ENCODE measurements at places on chromosomes 13 and 19.

GRCh38 chr13:32432856-32433255 is 4.9 kb upstream of the N4BP2L1 start:
- DNase-seq = no peak

DNA sequence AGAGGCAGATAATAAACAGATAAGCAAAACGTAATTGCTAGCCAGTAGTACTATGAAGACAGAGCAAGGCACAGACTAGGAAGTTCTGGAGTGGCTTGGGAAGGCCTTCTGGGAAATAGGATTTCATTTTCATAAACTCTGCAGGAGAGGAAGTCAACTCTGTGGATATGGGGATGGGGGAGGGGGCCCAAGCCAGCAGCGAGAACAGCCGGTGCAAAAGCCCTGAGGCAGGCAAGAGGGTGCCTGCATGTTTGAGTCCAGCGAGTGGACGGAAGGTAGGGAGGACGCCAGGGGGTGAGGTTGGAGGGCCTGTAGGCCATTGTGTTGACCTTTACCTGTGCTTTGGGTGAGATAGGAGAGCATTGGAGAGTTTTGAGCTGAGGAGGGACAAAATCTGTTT is 9.0 kb upstream of the ASF1B start:
- no peak for DNase-seq

GRCh38 chr13:36030670-36031331 is 100.4 kb downstream of the DCLK1 start:
- no peak for DNase-seq

- DNase-seq = no peak
These were observed 17.7 kb downstream of the MIER2 start for GRCh38 chr19:326871-327270.

DNA sequence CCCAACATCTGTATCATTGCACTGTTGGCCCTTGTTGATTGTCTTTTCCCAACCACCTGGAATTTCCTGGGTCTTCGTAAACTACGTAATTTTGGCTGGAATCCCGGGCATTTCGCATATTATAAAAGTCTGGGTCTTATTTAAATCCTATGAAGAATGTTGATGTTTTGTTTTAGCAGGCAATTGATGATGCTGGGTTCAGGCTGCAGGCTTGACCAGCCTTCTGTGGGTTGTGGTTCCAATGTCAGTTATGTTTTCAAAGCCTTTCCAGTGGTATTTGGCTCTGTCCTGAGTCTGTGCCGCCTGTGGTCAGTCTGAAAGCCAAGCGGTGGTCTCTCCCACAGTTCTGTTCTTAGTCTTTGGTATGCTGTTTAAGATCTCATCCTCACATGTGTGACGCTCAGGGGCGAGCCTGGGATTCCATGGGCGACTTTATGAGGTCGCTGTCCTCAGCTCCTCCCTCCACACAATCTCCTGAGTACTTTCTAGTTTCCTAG is 12.4 kb downstream of the SLC35E1 start:
- no peak for DNase-seq

- no peak for DNase-seq
These were observed 665.7 kb upstream of the SLC10A2 start for GRCh38 chr13:103731959-103732358.

GRCh38 chr13:60716313-60716712 is 319.3 kb downstream of the TDRD3 start:
- no peak for DNase-seq

GRCh38 chr13:91771229-91771628 is 372.8 kb downstream of the GPC5 start:
- DNase-seq = no peak

DNA sequence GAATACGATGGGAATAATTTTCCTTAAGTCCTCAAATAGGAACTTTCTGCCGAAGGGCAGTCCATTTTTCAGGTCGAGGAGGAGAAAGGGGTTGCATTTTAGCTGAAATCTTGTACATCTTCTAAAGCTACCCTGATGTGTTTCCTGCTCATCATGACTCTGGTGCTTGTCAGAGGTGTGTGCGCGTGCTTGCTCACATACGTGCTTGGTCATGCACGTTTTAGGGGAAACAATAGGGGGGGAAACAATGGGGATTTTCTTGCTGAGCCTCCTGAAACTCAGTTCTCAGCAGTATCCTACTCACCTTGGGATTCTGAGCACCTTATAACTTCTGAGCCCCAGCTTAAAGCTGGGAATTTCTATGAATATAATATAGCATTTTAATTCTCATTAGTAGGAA is 44.7 kb downstream of the TM9SF2 start:
- no peak for DNase-seq

DNA sequence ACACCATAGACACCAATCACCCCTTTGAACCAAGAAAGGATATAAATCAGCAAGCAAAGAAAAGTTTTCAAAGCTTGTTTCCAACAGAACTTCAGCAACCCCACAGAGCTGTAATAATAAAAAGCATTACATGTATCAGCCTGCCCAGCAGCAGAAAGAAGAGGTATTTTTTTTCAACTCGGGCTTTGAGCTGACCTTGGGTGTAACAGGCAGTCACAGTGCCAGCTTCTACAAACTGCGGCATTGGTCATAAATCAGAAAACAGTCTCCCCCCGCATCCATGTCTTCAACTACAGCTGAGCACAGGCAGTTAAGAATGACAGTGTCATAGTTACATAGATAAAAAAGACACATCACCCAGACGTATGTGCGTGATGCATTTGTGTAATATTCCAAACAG is 671.0 kb upstream of the SLITRK1 start:
- no peak for DNase-seq

DNA sequence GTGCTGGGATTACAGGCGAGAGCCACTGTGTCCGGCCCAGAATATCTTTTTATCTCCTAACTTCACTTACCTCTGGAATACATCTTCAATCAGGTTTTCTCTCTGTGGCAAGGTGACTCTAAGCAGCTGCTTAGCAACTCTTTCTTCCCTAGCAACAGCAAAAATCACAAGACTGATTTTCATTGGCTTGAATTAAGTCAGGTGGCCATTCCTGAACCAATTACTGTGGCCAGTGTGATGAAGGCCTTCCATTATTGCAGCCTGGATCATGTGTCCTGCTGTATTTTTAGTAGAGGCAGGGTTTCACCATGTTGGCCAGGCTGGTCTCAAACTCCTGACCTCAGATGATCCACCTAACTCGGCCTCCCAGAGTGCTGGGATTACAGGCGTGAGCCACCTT is 9.0 kb upstream of the LTBP4 start:
- DNase-seq = no peak

DNA sequence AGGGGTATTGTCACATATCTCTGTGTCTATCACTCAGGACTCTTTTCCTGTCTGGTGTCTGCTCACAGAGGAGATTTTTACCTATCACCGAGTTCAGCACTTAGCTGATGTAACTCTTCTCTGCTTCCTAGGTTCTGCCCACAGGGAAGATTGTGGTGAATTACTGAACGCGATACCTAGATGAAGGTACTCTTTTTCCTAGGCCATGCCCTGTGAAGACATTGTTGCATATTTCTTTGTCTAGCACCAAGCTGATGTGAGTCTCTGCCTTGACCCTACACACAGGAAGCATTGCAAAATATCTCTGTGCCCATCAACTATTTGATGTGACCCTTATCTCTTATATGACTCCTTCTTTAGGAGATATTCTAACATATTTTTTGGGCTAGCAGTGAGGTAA is 72.1 kb upstream of the ZNF43 start:
- DNase-seq = no peak

- no peak for DNase-seq
These were observed 20.7 kb downstream of the SH3GL1 start for GRCh38 chr19:4379383-4380253.

- DNase-seq = no peak
These were observed 66.4 kb downstream of the DCT start for GRCh38 chr13:94412870-94413597.

DNA sequence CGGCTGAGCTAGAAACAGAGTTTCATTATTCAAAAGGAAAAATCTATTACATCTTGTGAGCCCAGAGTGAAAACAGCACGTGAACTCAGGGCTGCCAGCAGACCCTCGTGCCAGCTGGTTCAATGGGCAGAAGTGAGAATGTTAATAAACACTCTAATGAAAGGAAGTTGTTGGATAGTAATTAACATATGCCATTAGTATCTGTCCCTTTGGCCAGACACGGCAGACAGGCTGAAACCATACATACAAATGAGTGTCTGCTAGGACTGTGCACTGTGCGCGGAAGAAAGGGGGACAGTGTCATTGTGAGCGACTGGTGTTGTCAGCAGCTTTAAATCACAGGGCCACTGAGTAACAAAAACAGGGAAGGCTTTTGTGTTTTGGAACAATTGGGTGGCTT is 121.9 kb upstream of the TSC22D1 start:
- no peak for DNase-seq

DNA sequence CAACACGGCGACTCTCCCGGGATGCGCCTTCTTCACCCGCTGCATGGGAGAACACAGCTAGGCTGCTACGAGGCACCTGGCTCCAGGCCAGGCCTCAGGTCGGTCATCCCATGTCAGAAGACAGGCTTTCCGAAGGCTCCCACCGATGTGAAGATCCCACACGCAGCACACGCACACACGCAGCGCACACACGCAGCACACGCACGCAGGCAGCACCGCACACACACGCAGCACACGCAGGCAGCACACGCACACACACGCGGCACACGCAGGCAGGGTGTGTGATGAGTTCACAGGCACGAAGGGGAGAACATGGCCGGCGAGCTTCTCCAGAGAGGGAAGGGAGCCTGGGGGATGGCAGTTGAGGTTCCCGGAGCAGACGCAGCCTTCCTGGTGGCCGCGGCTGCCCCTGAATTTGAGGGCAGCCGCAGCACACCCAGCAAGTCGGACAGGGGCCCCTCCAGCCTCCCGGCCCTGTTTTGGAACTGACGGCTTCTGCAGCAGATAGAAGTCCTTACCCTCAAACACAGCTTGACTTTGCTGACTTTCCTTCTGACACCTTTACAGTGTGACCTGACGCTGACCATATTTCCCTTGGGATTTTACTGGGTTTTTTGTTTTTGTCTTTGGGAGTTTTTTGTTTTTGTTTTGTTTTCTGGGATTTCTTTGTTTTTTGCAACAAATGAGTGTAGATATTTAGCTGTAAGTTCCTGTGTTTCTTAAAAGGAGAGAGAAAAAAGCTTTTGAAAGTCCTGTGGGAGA is 55.9 kb downstream of the RASA3 start:
- no peak for DNase-seq

DNA sequence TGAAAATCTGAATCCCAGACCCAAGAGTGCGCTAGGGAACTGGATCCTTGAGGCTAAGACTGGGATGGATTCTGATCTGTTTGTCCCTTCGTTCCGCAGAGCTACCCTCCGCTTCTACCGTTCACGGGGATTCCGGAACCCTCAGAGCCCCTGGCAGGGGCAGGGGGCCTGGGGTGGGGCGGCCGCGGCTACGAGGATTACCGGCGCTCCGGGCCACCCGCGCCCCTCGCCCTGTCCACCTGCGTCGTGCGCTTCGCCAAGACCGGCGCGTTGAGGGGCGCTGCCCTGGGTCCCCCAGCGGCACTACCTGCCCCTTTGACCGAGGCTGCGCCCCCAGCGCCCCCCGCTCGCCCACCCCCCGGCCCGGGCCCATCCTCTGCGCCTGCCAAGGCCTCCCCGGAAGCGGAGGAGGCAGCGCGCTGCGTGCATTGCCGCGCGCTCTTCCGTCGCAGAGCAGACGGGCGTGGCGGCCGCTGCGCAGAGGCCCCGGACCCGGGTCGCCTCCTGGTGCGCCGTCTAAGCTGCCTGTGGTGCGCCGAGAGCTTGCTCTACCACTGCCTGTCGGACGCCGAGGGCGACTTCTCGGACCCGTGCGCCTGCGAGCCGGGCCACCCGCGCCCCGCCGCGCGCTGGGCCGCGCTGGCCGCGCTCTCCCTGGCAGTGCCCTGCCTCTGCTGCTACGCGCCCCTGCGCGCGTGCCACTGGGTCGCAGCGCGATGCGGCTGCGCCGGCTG is 7.1 kb downstream of the SPRED3 start:
- DNase-seq = no peak

- DNase-seq = no peak
These were observed 11.8 kb downstream of the NLRP12 start for GRCh38 chr19:53812335-53812734.

- DNase-seq = peak; percentile 32
These were observed 685 bp downstream of the LENG9 start for GRCh38 chr19:54462655-54463530.

GRCh38 chr13:109275852-109276251 is 510.5 kb downstream of the IRS2 start:
- no peak for DNase-seq

DNA sequence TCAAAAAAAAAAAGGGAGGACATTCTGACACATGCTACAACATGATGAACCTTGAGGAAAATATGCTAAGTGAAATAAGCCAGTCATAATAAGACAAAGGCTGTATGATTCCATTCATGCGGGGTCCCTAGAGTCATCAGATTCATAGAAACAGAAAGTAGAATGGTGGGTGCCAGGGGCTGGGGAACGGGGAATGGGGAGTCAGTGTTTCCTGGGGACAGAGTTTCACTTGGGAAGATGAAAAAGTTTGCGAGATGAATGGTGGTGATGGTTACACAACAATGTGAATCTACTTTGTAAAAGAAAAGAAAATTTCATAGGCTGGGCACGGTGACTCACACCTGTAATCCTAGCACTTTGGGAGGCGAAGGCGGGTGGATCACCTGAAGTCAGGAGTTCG is 6.1 kb upstream of the CLEC4G start:
- no peak for DNase-seq
